HT1080 (cell line): ENCODE measurements at places on chromosomes 6 and 20.

GRCh38 chr20:56249244-56249955 is 868 bp downstream of the MC3R start:
- DNase-seq: peak; percentile 24

DNA sequence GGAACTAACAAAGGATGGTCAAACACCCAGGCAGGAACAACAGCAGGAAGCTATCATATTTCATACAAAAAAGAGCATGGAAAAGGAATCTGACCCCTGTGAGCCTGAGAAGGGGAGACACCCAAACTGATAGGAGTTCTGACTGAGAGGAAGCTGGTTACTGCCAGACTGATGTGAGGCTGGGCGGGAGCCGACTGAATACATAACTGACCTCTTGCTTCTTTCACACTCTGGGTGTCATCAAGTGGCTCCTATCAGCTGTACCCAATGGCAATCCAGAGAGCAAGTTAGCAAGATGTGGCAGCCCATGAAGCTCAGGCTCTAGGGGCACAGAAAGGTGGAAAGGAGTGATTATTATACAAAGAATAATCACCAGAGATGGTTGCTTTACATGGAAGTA is 795.1 kb upstream of the HS3ST5 start:
- no peak for DNase-seq

GRCh38 chr6:18327626-18328025 is 59.5 kb upstream of the RNF144B start:
- no peak for DNase-seq

- peak; percentile 64 for DNase-seq
Measured at GRCh38 chr20:29427201-29428060, 1830.0 kb upstream of the DEFB115 start.

DNA sequence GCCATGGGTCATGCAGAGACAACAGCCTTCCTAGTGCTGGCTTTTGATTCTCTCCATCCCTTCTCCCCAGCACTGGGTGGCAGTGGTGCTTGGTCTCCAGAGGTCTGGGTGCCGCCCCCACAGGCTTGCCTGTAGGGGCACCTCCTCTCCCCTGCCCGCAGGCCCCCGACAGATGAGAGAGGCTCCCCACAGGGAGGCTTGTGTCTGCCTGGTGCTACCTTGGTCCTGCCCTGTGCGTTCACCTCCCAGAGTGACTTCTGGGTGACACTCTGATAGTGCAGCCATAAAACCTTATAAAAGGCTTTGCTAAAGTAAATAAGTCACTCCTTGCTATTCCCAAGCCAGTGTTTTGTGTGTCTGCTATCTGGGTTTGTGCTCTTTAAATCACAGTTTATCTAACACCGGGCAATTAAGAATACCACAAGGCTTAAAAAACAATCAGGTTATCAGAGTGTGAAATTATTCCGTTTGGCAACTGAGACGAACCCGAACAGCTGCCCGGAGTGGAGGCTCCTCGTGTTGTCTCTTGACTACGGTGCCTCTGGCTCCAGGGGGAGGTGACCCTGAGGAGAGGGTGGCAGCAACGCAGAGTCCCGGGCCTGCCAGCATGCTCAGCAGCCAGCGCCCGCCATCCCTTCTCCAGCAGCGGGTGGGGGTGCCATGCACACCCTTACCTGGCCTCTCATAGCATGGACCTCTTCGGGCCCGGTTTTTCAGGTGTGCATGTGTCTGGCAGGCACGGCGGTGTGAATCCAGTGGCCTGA is 5.4 kb upstream of the C20orf204 start:
- DNase-seq: no peak

- no peak for DNase-seq
Measured at GRCh38 chr6:45756606-45757005, 259.1 kb downstream of the CLIC5 start.

- DNase-seq: no peak
Measured at GRCh38 chr6:129073691-129074395, 190.9 kb downstream of the LAMA2 start.

DNA sequence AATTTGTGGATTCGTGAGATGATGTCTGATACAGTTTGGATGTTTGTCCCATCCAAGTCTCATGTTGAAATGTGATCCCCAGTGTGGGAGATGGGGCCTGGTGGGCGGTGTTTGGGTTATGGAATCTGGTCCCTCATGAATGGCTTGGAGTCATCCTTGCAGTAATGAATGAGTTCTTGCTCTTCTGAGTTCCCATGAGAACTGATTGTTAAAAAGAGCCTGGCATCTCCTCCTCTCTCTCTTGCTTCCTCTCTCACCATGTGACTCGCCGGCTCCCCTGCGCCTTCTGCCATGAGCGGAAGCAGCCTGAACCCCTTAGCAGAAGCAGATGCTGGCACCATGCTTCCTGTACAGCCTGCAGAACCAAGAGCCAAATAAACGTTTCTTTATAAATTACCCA is 30.5 kb upstream of the RPP40 start:
- DNase-seq: no peak

DNA sequence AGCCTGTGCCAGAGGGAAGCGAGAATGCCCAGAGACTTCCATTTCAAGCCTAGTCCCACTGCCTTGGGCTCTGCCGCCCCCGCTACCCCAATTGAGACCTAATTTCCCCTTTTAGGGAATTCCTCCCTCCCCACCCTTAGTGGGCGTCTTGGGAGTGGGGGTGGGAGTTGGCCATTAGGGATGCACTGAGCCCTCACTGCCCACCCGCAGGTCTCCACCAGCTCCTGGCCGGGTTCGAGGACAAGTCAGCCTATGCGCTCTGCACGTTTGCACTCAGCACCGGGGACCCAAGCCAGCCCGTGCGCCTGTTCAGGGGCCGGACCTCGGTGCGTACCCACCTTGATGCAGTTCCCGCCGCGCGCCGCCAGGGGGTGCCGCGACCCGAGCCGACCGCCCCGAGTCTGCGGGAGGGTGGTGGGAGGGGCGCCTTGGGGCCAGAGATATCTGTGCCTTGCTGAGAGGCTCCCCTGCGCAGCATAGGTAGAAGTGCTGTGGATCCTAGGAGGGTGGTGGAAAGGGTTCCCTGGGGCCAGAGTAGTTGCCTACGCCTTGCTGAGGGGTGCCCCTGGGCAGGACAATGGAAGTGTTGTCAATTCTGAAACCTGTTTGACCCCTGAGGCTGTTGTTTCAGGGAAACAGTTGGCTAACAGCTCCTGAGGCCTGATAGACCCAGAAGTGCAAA is 9.2 kb downstream of the ITPA start:
- peak; percentile 26 for DNase-seq

DNA sequence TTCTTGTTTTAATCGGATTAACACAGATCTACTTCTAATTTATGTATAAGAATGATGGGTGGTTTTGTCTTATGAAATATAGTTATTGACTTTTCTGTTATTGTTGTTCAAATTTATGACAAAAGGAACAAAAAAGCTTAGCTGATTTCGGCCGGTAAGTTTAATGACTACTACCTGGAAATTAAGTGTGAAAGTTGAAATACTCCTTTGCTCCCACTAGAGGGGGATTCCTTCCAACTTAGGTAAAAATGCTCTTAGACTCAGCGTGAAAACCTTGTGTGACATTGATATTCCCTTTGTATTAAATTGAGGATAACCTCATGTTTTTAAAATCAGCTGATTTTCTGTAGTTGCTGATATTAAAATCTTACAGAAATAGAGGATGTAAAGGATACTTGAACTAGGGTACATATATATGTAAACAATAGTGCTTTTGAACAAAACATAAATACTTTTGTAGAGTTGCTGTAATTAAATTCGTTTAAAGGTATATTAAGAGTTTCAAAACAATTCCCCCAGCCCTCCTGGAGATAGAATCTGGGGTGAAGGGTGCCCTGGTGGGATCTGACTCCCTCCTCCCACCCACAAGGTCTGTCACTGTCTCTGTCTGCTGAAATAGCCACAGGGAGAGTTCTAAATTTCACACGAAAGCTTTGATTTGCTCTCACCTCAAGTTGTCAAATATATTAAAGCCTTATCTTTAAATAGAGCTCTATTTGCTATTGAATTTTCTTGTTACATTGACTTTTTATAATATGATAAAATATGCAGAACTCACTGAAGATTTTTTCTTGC is 257.5 kb downstream of the ARID1B start:
- DNase-seq: peak; percentile 59

DNA sequence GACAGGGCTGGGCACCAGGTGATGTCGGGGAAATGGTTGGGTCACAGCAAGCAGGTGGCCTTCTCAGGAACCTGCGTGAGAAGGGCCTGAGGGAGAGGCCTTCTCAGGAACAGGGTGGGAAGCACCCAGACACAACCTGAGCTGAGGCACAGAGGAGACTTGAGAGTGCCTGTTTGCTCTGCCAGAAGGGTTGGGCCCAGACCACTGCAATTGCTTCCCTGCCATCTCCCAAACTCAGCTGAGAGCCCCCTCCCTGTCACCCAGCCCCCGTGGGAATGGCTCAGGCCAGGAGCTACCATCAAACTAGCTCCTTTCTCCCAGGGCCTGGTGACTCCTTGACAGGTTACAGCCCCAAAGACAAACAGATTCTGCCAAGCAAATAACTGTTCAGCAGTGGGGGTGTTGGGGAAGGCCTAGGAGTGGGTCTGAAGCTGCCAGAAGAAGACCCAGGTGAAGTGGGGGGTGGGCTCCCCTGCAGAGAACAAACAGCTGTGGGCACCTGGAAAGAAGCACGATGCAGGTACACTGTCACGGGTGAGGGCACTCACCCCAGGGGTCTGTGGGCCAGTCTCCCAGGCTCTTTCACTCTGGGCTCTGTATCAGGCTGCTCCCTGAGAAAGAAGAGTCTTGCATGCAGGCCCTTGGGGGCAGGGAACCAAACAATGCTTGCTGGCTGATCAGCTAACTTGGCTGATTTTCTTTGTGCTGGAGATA is 30.4 kb upstream of the SPDEF start:
- DNase-seq: no peak

DNA sequence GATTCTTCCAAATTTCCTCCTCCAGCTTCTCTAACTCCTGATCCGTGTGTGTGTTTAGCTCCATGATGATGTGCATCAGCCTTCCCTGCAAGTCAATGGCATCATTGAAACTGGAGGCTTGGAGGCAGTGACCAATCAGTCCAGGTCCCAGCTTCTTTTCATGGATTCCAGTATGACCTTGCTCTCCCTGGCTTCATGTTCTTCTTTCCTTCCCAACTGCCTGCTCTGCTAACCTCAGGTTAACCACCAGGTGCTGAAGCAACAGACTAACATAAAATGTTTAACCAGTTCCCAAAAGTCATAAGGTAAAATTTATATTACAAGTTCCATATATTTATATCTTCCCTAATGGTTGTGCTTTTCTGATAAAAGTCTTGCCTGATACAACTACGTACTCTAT is 512.8 kb upstream of the EPHA7 start:
- DNase-seq: no peak

- DNase-seq: peak; percentile 50
Measured at GRCh38 chr20:7285918-7286556, 518.6 kb downstream of the BMP2 start.

DNA sequence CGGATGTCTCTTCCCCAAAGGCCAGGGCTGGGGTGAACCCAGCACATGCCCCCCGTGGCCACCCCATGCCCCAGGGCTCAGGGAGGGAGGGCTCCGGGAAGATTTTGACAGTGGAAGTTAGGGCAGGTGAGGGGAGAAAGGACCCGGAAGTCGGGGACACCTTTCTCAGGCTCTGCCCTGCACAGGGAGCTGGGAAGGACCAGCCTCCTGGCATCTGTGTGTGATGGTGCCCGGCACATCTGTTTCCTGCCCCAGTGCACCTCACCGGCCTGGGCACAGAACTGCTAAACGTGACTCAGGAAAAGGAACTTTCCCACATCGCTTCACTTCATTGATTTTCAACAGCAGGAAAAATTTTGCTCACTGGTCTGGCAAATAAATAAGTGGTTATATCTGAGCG is 141.1 kb upstream of the AFDN start:
- DNase-seq: no peak

- DNase-seq: peak; percentile 6
Measured at GRCh38 chr6:158322724-158323560, 10.7 kb downstream of the TULP4 start.

DNA sequence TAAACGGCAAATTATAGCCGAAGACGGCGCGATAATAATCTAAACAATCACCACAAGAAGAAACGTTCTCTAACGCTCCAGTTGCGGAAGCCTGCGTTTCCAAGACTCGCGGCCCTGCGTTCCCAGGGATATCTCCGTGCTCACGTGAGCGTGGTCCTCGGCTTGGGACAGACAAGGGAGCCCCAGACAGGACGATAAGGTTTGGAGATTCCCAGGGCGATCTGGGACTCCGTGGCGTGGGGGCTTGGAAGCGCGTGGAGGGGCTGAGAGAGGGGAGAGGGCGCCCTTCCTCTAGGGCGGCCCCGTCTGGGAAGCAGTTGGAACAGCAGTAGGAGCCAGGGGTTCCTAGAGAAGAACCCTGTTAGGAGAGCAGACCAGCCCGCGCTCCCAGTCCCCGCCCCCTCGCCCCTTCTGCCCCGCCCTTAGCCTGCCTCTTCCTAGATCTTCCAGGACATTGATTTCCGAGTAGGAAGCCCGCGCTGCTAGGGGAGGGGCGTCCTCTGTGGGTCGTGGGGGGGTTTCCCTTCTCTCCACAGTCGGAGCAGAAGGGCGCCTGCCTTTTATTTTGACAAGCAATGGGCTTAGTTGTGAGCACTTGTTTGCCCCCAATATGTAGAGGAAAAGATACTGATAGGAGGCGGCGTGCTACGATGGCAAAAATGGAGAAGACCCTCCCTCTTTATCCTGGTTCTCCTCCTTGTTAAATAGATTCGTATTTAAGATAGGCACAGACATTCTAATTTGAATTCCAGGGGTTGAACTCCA is 10.6 kb downstream of the NRN1 start:
- no peak for DNase-seq

GRCh38 chr6:141729146-141729545 is 403.6 kb upstream of the GJE1 start:
- no peak for DNase-seq

DNA sequence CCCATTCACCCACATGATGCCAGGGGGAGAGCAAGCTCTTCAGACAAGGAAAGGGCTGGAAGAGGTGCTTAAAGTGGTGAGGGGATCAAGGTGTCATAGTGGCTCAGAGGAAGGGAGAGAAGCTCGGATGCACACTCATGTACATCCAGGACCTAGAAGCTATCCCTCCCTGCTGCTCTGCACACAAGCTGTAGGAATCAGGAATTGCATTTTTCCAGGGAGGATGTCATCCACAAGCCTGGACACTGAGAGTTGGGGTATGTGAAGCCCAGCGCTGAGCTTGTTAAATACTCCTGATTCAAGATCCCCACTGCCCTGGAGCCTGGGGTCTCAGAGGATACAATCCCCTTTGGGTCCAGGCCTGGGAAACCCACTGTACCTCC is 85.8 kb upstream of the CCDC167 start:
- no peak for DNase-seq

- DNase-seq: no peak
Measured at GRCh38 chr6:165487347-165487746, 175.7 kb downstream of the PDE10A start.

GRCh38 chr6:43143235-43144128 is 27.6 kb upstream of the SRF start:
- DNase-seq: peak; percentile 89

DNA sequence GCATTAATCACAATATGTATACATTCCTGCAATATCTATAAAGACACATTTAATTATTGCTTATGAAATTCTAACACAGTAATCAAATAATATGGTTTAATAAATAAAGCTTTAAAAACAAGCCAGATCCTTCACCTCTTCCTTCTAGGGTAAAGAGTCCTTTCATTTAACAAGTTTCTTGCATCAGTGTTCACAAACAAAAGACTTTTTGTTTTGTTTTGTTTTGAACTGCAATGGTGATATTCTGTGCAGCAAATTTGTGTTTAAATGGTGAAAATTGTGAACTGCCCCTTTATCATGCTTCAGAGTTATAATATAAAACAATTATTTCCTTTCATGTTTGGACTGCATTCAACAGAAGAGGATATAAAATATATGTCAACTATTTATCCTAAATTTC is 177.3 kb downstream of the EPHA7 start:
- DNase-seq: no peak
